Putamen (tissue), 1 donor: ENCODE measurements at places on chromosomes 6 and 20.

DNA sequence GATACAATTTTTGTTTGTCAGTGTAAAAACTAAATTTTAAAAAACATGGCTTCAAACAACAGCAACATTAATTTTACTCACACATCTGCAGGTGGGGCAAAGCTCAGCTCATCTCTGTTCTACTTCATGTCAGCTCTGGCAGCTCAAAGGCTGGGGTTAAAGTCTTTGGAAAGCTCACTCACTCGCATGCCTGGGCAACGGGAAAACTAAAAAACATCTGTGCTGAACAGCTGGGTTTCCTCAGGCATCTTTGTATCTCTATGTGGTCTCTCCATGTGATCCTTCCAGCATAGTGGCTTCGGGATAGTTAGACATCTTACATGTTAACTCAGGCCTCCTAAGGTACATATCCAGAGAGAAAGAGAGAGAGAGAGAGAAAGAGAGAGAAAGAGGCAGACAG, 499.6 kb downstream of the RFPL4B start:
- DNase-seq = no peak

DNA sequence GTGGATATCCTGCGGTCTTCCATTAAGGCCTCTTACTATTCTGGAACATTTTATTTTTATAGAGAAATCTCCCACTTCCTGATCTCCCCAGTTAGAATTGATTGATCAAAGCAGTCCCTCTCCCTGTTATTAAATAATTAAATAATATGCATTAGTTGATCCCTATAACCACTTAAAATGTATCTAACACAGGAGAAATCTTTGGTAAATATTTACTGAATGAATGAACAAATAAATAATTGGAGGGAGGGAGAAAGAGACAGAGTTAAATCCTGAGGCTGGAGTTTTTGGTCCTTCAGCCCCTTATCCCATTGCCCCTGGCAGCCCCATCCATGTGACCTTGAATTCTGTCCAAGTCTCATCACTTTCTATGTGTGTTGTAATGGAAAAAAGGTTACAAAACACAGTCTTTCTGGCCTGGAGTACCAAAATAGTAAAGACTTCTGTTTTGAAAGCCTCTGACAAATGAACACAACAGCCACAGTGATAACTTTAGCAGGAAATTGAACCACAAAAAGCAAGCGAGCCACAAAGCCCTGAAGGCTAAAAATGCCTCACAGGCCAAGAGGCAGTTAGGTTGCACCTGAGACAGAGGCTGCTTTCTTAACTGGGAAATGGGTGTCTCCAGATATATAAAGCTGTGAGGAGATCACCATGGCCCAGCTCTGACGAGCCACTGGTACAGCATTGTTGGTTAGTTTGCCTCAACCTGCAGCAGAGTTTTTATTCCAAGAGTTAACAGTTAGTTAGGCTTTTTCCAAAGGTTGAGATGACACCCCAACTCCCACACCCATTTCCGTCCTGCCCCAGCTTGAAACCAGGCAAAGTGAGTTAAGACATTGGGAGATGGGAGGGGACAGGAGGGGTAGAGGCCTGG, 11.3 kb downstream of the NT5E start:
- DNase-seq = no peak

DNA sequence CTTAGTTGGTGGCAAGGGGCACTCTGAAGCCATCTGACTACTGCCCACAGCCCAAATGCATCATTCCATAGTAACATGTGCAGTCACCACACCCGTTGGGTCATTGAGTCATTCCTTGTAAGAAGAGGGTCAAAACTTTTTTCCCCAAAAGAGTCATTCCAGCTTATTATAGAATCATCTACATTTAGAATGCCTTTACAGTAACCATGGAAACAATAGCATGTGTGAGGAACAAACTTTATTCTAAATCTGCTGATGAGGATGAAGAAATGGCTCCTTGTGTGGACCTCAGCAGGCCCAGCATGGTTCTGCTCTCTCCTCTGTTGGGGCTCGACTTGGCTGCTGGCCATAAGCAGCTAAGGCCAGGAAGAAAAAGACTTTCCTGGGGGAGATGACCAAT, 111.2 kb upstream of the PTPRT start:
- no peak for DNase-seq

GRCh38 chr6:17240803-17241500, 40.2 kb upstream of the RBM24 start:
- no peak for DNase-seq

DNA sequence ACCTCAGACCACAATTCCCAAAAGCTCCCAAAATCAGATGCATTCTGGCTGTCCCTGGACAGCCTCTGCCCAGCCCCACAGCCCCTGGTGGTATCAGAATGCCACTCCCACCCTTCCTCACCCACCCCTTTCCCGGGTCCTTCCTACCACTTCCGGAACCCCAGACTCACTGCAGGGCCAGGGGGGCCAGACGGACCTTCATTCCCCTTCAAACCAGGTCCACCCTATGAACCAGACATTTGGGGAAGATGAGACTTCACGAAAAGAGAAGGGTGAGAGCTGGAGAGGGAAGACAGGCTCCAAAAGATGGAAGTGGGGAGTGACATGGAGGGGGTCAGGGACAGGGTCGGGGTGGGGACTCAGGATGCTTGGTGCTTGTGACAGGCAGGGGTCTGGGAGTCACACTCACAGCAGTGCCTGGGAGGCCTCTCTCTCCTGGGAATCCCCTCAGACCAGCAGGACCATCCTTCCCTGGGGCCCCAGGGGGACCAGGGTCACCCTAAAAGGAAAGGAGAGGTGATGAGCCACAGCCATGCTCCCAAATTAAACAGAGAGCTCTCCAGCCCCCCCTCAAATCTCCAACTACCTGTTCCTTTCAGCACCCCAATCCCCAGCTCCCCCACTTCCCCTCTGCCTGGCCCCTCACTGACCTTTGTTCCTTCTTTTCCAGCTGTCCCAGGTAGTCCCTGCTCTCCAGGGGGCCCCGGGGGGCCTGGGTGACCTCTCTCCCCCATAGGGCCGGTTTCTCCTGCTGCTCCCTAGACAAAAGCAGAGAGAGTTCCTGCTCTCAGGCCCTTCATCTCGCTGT, 20.2 kb downstream of the COL11A2 start:
- no peak for DNase-seq

- DNase-seq = no peak
Observed at GRCh38 chr6:169851641-169852503, 100.5 kb downstream of the ERMARD start.

DNA sequence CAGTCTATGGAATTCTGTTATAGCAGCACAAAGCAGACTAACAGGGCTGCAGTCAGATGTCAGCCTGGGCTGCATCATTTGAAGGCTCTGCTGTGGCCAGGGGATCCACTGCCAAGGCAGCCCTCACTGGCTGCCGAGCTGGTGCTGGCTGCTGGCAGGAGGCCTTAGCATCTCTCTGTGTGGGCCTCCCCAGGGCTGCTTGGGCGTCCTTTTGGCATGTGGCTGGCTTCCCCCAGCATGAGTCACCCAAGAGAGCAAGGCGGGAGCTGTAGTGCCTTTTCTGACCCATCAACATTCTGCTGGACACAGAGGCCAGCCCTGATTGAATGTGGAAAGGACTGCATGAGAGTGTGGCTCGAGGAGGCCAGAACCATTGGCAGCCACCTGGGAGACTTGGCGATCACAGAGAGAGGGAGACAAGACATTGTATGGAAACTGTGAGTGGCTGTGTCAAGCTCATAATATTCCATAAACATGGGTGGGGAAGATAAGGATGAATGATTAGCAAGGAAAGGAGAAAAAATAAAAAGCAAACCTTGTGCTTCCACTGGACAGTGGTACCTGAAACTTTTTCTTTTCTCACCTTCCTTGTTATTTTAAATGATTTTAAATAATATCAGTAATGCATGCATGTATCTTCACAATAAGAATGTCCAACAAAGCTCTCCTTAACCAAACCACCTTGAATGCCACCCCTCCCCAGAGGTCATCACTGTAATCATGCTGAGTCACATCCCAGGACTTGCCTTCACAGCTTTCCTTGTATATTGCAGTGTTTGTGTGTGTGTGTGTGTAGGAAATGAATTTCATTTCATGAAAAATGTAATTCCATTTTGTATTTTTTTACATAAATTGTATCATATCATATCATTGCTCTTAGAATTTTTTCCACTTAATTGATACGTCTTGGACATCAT, 55.0 kb upstream of the VSX1 start:
- DNase-seq = peak; percentile 76

DNA sequence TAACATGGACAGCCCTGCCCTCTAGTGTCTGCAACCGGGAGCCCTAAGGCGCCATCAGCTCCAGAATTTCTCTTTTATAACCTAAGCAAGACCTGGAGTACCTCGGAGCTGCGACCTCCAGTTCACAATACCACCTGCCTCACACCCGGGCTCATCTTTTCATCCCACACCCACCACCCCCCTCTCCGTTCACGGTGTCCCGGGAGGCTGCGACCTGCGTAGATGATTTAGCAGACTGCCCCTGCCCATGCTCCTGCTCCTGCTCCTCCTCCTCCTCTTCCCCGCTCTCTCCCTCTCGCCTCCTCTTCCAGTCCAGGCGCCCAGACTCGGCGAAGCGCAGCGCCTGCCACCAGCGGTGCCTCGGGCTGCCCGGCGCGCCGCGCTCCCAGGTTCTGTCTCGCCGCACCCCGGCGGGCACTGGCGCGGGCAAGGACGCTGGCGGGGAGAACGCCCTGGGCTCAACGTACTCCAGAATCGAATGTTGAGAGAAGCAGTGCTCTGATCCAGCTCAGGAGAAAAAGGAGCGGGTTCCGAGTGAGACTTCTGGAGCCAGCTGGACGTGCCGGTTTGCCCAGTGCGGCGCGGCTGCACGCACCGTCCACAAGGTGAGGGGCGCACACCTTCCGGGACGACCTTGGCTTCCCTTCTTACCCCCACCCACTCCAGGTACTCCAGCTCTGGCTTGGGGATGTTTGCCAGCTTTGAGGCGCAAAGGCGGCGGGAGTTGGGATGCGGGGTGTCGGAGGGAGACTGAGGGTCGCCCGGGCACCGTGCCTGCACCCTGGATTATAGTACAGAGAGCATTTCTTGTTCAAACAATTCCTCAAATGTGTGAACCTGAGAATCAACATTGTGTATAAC, at the start of gene HTR1E:
HTR1E (plus strand) TSS at position 310 of the 861 bp plus-strand sequence. CDS start 77,807 bp downstream, outside the sequence.
- DNase-seq = peak; percentile 53

GRCh38 chr6:193180-193579, 99.1 kb upstream of the DUSP22 start:
- no peak for DNase-seq

DNA sequence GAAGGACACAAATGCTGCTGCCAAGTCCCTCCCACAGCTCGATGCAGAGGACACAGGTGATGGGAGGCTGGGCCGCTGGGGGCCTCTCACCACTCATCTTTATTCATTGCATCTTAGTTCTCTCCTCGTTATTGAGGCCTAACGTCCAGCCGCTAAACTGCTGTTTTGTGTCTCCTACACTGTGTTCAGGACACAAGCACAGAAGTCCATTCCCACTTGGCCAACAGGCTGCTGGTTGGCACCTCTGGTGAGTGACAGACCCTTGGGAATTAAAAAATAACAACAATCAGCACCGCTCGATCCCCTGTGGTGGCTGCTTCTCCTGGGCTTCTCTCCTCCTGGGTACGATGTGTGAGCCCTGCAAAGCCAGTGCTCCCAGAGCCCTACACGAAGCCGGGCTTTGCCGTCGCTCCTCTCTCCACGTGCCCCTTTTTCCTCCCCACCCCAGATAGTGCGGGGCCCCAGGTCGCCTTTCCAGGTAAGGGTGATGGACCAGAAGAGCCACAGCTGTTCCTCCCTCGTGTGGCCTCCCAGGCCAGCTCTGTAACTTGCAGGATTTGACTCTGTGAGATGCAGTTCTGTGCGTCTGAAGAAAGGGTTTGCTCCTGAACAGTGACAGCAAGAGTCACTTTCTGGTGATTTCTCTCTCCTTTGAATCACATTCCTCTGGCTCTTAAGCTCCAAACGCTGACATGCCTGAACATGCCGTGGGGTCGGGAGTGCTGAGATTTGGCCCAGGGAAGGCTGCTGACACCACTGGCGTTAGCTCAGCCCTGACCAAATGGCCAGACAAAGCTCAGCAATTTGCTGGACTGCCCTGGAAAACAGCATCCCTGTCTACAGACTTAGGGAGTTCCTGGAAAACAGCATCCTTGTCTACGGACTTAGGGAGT, 59.3 kb downstream of the DLL1 start:
- no peak for DNase-seq

- no peak for DNase-seq
Observed at GRCh38 chr20:63176427-63177133, 39.4 kb downstream of the YTHDF1 start.

- no peak for DNase-seq
Observed at GRCh38 chr20:39503902-39504709, 542.0 kb downstream of the DHX35 start.

DNA sequence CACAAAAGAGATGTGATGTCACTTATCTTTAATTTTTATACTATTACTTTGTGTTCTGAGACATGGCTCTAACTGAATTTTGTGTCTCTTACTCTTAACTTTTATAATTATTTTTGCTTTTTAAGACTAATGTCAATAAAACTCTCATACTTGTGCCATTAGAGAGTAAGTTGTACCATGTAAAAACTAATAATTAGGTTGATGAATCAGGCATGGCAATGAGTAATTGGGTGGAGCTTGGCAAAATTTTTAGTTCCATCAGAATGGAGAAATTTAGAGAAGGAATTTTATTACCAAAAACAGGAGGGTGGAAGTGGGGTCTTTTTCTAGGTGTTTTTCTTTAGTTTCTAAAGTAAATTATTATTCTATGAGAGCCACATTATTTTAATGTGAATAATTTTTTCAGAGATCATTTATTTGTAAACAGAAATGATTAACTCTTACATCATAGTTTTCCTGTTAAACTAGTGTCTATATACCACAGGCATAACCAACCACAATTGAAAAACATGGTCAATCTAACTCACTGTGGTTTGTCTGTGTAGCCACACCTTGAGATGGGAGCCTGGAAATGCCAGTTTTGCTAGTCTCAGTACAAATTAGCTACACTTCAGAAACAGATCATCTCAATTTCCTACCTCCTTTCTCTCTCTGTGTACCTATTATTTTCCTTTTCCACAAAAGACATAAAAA, 51.8 kb downstream of the ELOVL4 start:
- DNase-seq = no peak

GRCh38 chr20:32648761-32649650, 24.7 kb downstream of the C20orf203 start:
- DNase-seq = no peak

GRCh38 chr6:29926413-29927274, 15.7 kb upstream of the HLA-A start:
- DNase-seq = no peak

DNA sequence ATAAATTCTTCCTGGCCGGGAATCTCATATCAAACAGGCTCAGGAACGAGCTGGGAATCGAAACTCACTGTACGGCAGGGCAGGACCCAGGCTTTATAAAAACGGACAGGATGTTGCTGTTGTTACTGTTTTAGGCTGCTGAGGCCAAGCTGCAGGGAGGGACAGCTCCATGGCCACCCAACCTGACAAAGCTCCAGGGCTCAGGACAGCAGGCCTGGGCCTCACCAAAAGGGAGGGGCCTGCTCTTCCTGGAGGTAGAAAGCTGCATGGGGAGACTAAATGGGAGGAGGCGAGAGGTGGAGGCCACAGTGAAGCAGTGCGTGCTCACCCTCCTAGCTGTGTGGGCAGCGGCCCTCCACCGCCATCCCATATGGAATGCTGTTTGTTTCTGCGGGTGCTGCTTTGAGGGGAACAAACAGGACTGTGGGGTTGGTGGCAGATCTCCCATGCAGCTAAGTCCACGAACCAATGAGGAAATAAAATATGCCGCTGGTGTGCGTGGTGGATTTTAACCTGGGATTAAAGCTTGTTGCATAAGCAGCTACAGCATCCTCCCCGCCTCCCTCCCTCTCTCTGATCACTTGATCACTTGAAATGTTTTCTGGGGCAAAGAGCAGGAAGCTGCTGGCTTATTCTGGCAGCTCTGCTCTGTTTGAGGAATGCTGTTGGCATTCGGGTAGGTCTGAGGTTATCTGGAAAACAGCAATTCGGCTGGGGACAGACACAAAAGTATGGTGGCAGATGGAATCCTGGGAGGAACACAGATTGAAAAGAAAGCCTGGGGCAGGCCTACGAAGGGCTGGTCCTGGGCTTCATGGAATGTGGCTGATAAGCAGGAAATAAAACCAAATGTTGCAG, 2.4 kb upstream of the ZMYND8 start:
- peak; percentile 93 for DNase-seq
